NK-92 treated with Interleukin-12 subunit alpha and Interleukin-12 subunit beta, amount 100 ng/mL, for 24 hours (cell line): ENCODE measurements at places on chromosomes 2 and 18.

DNA sequence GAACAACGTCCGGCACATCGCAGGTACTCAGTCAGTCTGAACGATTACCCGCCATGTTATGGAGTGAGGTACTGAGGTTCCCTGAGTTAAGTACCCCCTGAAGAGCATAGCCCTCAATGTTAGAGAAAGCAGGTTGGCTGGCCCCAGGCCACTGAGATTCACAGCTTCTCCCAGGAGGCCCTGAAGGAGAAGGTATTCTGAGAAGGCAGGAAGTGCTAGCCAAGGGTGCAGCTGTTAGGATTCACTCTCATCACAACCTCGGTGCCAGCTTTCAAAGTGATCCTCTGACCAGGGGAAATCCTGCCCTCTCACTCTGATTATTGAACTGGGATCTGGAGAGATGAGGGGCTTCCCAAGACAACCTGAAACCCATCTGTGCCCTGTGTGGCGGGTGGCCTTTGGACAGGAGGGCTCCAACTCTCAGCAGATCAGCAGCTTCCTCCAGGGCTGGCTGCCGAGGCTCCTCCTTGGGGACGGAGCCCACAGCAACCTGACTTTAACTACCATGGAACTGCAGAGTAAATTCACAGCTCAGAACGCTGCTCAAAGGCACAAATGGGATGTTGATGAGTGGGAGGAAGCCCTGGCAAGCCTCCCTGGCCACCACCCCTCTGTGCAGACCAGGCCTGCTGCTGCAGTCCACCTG is 7.8 kb downstream of the EHD3 start:
- no peak for DNase-seq

- no peak for DNase-seq
These were observed 219.3 kb downstream of the GLI2 start for GRCh38 chr2:120954939-120955338.

- DNase-seq, result no peak
These were observed 21.6 kb downstream of the MAPK4 start for GRCh38 chr18:50581517-50581916.

GRCh38 chr2:144848423-144848822 is 328.5 kb upstream of the ZEB2 start:
- DNase-seq, result no peak

DNA sequence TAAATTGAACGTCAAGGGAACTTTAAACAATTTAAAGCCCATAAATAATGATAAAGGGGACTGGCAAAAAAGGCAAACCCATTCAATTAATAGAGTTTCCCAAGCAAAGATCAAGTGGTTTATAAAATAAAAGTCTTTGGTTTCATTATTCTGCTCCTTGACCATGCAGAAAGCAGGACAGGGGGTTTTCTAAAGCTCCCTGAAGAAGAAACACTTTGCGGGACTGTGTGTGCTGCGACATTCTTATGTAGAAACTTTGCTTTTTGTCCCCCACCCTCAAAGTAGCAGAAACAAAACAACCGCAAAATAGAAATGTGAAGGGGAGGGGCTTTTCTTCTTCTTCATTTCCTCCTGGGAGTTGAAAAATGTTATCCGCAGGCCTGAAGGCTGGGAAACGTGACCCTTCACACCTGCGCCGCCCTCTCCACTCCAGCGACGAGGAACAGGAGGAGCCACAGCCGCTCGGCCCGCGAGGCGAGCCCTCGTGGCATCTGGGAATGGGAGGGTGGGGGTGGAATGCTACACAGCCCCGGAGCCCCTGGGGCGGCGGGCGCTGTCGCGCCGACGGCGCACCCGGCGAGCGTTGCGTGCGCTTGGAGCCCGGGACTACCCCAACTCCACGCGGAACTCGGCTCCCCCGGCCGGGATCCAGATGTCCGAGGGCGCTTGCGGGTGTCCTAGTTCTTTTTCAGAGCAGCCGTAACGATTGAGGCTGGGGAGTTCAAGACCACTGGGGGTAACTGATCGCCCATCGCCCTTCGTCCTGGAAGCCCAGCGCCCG is 4.3 kb upstream of the GBX2 start:
- no peak for DNase-seq

- no peak for DNase-seq
These were observed 10.1 kb downstream of the TEX51 start for GRCh38 chr2:126908721-126909177.

GRCh38 chr2:215027779-215028178 is 110.6 kb downstream of the ABCA12 start:
- DNase-seq, result no peak

DNA sequence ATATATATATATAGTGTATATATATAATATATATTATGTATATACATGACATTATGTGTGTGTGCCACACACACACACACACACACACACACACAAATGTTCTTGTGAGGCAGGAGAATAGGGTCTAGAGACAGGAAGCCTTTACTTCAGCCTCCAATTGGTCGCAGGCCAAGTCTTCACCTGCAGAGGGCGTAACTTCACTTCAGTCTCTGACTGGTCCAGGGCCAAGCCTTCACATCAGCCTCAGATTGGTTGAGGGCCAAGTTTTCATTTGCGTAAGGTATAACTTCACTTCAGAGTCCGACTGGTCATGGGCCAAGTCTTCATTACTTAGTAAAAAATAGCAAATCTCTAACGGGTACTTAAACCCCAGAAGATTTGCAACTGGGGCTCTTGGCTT is 13.2 kb upstream of the SS18 start:
- DNase-seq, result no peak

DNA sequence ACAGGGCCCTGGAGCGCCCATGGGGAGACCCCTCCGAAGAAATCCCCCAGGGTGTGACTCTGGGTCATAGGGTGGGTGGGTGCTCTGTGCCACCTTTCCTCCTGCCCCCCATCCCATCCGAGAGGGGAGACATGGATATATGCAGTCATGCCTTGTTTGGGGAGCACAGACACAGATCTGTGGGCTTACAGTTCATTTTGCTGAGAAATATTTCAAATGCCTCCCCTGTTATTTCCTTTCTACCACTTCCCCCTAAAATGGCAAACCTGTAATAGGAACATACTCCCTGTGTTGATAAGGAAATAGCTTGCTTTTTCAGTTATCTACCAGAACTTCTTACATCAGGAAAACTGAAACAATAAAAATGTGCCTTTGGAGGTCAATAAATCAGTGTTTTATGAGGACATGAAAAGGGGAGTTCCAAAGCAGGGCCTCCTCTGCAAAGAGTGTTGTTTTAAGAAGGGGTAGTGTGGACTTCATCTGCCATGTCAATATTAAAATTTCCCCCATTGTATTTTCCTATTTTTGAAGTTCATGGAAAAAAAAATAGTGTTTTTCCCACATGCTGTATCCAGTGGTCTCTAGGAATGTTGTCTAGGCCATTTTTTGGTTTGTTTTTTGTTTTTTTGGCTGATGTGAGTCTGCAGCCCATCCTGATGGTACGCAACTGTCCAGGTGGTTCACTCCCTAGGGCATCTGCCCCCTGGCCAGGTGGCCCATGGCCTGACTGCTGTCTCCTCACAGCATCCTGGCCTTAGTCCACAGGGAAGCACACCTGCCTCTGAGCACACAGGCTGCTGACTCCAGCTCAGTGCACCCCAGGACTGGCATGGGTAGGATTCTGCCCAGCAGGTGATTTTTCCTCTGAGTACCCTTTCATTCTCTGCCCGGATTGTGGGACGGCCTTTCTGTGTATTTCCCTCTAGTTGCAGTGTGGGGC is 3.7 kb downstream of the TNFRSF11A start:
- DNase-seq, result no peak

DNA sequence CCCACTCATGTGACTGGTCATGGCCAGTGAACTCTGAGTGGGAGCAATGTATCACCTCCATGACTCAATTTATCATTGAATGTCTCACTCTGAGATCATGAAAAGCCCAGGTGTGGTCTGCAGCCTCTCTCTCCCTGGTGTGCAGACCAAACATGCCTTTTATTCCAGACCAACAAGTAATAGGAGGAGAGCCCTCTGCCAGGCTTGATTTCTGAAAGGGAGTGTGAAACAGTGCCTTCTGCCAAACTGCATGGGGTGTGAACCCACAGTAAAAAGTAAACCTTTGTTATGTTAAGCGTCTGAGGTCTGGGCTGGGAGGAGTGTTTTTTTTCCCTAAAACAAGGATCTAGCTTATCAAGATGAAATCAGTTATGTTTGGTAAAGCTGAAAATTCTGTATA is 601.2 kb downstream of the ADCYAP1 start:
- no peak for DNase-seq

- no peak for DNase-seq
These were observed 794.5 kb downstream of the DSC3 start for GRCh38 chr18:30248056-30248455.

- no peak for DNase-seq
These were observed 22.6 kb downstream of the ST6GAL2 start for GRCh38 chr2:106863387-106863786.

- DNase-seq, result no peak
These were observed 56.9 kb upstream of the WIPF1 start for GRCh38 chr2:174654419-174654941.

- no peak for DNase-seq
These were observed 14.0 kb downstream of the DYM start for GRCh38 chr18:49446481-49446880.

- no peak for DNase-seq
These were observed at the start of gene IGFBP5 for GRCh38 chr2:216695401-216695821. Gene IGFBP5, minus strand, starts transcription at chr2:216695549. Its CDS starts 774 bp downstream, at chr2:216694775.

- DNase-seq, result no peak
These were observed 299.5 kb downstream of the ARHGAP15 start for GRCh38 chr2:143428700-143429099.

GRCh38 chr2:224520064-224520463 is 65.1 kb downstream of the CUL3 start:
- no peak for DNase-seq

DNA sequence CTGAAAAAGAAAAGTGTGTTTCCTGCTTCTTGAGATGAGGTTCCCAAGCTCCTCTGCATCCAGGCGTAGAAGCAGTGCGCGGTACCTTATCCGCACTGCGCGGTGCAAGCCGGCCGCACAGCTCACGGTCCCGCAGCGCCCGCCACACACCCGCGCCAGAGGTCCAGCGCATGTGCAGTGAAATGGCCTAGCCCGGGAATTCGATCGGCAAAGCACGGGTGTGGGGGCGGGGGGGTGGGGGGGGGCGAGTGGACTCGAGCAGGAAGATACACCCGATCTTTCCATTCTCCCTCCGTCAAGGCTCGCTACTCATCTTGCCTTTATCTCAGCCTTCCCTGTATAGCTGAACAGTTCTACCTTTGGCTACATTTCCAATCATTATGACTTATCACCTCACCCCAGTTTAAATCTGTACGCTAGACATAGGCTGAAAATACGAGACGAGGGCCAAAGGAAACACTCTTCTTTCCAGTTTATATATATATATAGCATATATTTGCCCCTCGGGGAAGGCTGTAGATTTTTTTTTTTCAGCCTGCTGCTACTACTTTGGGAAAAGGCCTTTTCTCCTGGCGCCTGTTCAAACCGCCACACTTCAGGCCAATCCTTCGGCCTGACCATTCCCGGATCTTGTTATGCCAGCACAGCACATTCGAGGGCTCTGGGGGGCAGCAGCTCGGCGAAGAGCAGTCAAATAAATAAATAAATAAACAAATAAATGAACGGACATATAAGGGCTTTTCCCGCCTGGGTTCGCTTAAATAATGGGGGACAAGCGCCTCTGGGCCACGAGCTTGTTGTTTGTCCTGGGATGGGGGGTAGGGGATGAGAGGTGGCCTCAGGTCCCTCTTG is 10.4 kb downstream of the HOXD8 start:
- no peak for DNase-seq

DNA sequence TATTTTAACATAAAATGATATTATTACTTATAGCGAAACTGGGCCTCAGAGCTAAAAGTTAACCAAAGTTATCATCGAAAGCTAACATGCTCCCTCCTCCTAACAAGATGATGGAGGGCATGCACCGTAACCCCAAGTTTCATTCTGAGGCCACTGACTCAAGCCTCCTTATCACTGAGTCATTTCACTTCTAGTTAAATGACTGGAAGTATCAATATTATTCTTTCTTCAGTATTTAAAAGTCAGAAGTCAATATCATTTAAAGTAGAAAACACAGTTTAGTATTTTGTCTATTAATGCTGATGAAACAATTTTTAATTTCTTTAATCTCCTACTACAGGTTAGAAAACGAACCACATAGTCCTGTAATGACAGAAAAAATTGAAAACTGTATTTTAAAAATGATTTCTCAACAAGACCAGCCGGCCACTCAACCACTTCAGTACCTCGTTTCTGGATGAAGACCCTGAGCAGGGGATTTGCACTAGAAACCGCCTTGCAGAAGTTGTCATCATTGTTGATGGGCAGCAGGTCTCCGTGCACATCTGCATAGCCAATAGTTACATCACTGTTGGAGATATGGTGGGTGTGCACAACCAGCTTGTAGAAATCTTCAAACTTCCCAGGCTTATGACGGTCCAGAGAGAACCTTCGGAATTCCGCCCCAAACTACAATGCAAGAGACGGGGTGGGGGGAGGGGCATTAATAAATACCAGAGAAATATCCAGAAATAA is 44.9 kb downstream of the PARD6G start:
- no peak for DNase-seq

DNA sequence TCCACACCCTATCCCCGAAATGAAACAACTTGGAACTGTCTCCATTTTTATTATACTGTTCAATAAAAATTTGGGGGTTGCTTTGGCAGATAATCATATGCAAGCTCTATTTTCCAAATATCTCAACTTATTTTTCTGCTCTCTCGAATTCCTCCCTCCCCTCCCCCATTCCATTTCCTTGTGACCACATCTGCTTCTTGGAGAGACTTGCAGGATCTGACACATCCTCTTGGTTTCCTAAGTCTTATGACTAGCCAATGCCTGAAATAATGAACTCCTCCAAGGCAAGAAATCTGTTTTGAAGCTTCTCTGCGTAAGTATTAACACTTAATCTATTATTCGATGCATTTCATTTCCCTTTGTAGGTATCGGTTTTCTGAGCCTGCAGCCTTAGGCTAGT is 16.1 kb downstream of the TGIF1 start:
- no peak for DNase-seq

DNA sequence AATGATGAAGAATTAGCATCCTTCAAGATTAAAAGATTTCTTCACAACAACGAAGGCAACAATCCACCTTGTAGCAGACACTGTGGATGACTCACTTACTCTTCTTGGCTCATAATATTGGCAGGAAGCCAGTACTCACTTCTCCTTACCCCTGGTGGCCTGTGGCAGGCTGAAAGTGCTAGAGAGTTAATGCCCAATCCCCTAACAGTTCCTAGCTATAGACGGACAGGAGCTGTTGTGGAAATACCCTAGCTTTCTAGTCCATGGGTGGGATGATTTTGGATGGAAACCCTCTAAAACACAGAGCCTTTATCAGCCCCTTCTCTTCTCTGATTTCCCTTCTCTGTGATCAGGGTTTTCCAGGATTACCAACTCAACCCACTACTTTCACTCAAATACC is 128.6 kb upstream of the NYAP2 start:
- no peak for DNase-seq

DNA sequence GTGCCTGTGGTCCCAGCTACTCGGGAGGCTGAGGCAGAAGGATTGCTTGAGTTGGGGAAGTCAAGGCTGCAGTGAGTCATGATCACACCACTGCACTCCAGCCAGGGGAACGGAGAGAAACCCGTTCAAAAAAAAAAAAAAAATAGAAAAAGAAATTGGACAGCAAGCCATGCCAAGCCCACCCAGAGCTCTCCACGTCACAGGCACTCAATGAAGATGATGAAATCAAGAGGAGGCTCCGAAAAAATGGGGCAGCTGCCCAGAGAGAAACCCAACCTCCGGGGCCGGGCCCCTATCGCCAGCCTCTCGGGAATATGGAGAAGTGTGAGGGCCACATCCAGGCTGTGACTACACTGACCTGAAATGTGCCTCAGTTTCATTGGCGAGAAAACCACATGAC is 40.0 kb downstream of the BIN1 start:
- no peak for DNase-seq
